ENCODE measurements at places on chromosomes 5 and 9.

GRCh38 chr5:95350631-95351030, 40.5 kb upstream of the FAM81B start:
- no peak for DNase-seq

GRCh38 chr9:8614926-8615440, 815.4 kb upstream of the DMAC1 start:
- DNase-seq = no peak

GRCh38 chr5:143352691-143353090, 50.8 kb downstream of the NR3C1 start:
- no peak for DNase-seq

DNA sequence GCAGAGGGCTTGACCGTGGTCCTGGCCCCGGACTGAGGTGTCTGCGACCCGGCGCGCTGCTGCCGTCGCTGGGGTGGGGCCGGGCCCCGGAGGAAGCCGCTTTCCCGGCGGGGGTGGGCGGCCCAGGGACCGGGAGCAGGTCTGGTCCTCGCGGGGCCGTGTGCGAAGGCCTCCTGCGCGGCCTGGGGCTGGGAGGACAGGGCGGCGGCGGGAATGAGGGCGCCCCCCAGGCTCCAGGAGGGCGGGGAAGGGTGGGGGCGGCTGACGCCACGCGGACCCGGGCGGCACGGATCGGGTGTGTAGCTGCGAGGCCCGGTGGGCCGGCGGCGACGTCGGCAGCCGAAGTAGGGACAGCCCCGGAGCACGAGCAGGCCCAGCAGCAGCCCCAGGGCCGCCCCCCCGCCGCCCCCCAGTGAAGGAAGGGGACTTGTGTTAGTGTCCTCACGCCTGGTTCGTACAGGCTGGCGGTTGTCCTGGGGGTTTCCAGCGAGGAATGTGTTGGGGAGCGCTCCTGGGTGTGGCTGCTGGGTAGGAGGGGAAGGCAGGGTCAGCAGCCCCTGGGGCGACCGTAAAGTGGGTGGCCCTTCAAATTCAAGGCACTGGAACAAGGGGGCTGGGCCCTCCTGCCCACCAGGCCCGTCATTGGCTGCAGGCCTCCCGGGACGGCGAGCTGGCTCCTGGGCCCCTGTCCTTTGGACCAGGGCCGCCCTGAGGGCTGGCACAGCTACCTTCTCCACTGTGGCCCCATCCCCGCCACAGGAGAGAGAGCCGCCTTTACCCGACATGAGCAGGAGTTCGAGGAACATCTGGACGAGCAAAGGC, 597 bp upstream of the TMEM250 start:
- DNase-seq = no peak

- DNase-seq = peak; percentile 25
Measured at GRCh38 chr5:6448622-6449464, at the start of gene UBE2QL1. UBE2QL1 (plus strand) TSS chr5:6448859; CDS start chr5:6448894, 35 bp downstream.

DNA sequence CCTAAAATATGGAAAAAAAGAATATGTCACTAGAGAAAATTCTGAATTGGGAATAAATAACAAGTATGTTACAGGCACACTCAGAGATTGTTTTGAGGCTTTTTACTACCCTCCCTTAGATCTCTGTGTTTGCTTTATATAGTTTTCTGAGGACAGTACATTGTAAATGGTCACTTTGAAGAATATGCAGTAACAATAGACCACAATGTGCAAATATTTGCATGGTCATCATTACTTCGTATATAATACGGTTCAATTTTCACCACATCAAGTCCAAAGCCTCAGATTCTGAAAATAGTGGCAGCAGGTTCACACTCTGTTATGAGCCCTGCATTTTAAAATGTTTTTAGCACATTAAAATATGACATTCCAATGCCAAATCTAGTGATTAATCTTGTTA, 238.6 kb downstream of the ADAMTS6 start:
- no peak for DNase-seq

DNA sequence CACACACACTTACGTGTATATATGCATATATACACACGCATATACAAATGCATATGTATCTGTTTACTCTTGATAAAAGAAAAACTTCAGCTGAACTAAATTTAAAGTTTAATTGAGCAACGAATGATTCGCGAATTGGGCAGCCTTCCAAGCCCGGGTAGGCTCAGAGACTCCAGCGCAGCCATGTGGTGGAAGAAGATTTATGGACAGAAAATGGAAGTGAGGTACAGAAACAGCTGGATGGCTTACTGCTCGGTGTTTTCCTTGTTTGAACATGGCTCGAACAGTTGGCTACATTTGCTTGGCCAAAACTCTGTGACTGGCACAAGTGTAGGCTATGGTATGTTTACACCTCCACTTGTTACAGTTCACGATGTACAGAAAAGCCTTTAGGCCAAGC, 239.3 kb upstream of the PRDM9 start:
- no peak for DNase-seq

DNA sequence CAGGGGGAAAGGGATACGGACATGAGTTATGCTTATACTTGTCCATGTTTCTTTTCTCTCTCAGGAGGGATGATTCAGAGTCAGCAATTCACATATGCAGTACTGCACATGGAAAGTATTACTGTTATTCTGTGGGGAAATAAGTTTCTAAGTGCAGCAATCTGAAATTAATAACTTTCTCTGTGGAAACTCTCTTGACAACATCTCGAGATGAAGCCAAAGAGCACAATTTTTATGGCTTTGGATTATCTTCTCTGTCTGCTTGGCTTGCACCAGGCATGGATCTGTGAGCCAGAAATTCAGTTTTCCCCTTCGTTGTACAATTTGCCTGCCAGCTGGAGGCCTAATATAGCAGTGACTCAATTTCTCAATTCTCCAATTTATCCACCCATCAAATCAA, 2.5 kb upstream of the NDFIP1 start:
- no peak for DNase-seq

GRCh38 chr9:2354216-2354615, 267.4 kb upstream of the VLDLR start:
- no peak for DNase-seq

- no peak for DNase-seq
Measured at GRCh38 chr9:36129139-36129538, 7.4 kb upstream of the GLIPR2 start.

GRCh38 chr9:134620751-134621557, 20.6 kb upstream of the COL5A1 start:
- peak; percentile 27 for DNase-seq

DNA sequence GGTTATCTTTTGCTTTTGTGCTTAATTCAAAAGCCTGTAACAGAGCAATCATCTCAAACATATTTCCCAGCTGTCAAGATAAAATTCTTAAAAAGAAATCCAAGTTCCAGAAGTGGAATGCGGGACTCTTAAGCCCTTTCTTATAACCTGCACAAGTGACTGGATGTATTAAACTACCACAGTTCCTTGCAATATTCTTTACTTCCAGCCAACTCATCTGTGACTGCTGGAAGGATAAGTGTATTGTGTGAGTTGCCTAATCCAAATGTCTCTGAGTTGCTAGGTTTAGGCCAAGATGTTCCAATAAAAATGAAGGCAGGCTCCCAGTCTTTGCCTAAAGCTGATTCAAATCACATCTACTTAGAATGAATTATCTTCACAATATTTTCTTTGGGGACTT, 159.2 kb upstream of the SLC24A2 start:
- no peak for DNase-seq

DNA sequence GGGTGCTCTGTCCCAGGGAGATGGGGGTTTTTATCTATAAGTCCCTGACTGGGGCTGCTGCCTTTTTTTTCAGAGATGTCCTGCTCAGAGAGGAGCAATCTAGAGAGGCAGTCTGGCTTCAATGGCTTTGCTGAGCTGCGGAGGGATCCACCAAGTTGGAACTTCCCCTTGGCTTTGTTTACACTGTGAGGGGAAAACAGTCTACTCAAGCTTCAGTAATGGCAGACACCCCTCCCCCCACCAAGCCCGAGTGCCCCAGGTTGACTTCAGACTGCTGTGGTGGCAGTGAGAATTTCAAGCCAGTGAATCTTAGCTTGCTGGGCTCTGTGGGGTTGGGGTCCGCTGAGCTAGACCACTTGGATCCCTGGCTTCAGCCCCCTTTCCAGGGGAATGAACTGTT, 375.8 kb downstream of the RAB3C start:
- DNase-seq = no peak

DNA sequence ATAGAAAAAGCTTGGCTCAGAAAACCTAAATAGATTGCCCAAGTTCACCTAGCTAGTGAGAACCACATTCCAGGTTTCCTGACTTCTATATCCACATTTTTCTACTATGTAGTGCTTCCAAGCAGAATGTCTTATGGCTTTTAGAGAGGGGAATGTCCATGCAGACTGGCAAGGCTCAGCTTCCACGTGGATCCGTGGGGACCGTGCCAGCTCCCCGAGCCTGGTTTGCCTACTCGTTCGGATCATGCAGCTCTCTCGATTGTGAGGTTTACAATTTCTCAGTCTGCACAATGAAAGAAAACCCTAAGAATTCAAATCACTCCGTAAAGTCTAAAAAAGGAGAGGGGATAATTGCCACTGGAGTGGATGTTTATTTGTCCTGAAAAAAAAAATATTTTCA, 256.5 kb upstream of the NR4A3 start:
- no peak for DNase-seq

- DNase-seq = no peak
Measured at GRCh38 chr5:67652201-67652600, 455.6 kb upstream of the CD180 start.

DNA sequence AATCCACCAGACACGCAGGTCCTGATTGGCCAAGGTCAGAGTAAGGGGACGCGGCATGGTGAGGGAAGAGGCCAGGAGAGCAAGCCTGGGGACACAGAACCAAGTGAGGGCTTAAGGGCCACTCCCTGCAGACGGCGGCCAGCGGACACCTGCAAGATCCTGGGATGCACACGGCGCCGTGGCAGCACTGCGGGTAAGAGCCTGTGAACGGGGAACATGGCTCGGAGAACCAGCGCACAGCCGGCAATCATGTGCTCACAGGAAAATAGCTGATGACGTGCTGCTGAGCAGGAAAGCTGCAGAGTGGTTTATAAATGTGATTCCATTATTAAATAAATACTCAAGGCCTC, 27.0 kb upstream of the NSMF start:
- DNase-seq = no peak

GRCh38 chr9:969310-970150, 6.9 kb upstream of the DMRT3 start:
- no peak for DNase-seq

DNA sequence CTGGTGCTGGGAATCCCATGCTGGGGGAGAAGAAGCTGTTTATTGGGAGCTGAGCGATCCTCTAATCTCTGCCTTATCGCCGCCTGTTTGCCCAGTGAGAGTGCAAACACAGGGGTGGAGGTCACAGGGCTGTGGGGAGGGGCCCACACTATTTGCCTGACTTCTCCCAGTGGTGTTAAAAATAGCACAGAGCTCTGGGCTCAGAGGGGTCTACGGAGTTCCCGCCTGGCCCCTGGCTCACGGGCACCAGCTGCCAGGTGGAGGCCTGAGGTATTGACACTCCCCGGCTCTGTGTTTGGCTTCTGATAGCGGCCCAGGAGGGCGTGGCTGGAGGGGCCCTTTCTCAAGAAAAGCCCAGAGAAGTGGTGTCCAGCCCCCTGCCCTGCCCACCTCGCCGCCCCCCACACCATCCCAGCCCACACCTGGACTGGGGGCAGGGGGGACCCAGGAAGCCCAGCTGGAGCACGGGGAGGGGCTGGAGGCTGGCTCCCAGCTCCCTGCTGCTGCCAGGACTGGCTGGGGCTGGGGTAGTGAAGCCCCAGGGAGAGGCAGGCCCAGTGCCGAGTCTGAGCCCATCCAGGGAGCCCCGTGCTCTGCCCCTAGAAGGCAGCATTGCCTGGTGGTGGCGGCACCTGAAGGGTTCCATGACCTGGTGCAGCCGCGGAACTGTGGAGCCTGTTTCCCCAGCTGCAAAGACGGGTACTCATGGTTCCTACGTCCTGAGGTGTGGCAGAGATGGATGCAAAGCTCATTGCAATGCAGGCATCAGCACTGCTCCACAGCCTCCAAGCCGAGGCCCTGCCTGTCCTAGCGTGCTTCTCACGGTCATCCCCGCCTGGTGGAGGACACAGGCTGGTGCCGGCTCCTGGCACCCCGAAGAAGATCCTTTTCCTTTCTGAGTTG, 35.7 kb upstream of the EGFL7 start:
- DNase-seq = no peak

DNA sequence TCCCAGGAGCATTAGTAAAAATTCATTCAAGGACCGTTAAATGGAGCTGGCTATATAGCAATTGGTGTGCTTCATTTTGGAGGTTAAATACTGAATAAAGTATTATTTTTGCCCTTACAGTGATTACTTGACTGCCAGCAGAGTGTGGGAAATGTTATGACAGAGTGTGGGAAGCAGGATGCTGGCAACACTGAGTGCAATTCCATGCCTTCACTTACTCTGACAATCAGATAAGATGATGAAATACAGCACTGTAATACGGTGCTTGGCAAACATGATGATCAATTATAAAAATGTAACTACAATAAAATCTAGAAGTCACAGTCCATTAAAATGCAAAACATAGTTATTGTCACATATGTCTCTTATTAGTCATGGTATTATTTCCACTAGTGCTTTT, 651.3 kb downstream of the PTPRD start:
- DNase-seq = no peak

- no peak for DNase-seq
Measured at GRCh38 chr5:125331987-125332598, 585.7 kb upstream of the ZNF608 start.

DNA sequence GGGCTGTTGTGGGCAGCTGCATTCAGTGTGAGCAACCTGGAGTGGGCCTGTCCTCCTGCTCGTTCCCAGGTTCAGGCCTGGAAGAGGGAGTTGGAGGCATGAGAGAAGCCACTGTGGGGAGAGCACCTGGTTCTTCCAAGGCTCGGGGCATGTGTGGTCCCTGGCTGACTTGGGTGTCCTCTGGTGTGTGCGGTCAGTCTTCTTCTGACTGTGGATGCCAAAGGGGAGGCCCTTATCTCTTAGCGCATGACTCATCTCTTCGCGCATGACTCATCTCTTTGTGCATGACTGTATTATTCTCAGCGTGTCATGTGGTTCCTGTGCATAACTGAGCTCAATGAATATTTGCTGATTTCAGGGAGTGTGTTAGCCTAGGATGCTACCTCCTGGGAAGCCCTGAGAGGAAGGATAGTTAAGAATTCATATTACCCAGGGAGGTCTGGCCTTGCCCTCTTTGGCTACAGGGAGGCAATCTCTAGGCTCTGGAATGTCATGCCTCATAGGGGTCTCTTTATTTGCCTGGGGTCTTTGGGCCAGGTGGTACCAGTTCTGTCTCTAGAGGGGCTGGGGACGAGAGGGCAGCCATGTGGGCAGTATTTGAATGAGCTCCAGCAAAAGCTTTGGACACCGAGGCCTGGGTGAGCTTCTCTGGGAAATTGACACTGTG, 188.7 kb downstream of the HSPA4 start:
- peak; percentile 99 for DNase-seq

- no peak for DNase-seq
Measured at GRCh38 chr9:35515766-35516165, 25.9 kb downstream of the RUSC2 start.

DNA sequence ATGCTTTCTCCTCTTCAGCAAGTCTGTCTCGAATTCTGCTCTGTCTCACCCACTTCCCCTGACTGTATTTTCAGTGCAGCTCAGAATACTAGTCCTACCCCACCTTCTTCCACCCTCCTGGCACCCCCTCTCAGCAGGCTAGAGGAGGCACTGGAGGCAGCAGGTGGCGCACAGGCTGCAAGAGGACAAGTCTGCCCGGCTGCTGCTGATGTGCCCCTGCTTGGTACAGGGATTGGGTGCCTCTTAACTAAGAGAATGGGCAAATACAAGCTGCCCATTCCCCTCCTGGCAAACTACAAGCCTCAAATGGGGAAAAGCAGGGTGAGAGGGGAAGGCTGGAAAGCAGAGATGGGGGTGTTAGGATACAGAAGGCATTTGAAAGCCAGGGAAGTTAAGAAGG, 5.1 kb downstream of the TLN1 start:
- DNase-seq = peak; percentile 57

GRCh38 chr9:134970719-134971118, 53.0 kb upstream of the FCN1 start:
- no peak for DNase-seq

Data from dermis microvascular lymphatic vessel endothelial cell (primary cell).